SHP77 treated with DMSO at 0.1 percent for 48 hours (cell line): ENCODE measurements at places on chromosomes 16 and 17.

DNA sequence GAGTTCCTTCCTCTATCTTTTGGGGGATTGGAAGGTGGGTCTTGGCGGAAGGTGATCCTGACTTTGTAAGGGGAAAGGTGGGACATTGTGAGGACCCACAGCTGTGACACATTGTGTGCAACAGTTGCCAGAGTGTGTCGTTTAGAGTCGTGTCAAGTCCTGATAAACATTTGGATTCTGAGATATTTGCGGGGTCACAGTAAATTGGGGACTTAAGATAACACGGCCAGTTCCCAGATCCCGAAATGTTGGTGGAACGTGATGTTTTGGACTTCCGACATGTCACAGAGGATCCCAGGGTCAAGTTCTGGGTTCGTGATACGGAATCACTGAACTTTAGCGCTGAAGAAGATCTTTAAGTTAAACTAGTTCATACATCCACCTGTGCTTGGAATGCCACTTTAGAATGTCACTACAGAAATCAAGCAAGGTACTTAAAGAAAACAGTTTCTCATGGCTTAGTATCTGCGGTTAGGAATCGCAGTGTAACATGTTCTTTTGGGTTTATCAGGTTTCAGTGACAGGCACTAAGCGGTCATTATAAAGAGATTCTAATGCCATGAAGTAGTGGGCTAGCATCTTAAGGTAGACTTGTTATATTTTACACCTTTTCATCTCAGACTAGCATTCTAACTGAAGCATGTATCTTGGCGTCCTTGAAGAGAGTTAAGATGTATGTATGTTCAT is 815 bp downstream of the ATAD5 start:
- DNase-seq = no peak

GRCh38 chr16:87169509-87169995 is 147.6 kb downstream of the C16orf95 start:
- peak; percentile 48 for DNase-seq

GRCh38 chr17:73689596-73690275 is 45.5 kb upstream of the SDK2 start:
- no peak for DNase-seq

DNA sequence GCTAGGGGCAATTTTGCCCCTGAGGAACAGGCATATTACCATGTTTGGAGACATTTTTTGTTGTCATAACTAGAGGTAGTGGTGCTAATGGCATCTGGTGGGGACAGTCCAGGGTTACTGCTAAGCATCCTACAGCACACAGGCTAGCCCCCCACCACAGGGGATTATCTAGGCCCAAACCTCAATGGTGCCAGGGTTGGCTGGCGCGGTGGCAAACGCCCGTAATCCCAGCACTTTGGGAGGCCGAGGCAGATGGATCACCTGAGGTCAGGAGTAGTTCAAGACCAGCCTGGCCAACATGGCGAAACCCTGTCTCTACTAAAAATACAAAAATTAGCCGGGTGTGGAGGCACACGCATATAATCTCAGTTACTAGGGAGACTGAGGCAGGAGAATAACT is 15.2 kb downstream of the C1QTNF1 start:
- no peak for DNase-seq

DNA sequence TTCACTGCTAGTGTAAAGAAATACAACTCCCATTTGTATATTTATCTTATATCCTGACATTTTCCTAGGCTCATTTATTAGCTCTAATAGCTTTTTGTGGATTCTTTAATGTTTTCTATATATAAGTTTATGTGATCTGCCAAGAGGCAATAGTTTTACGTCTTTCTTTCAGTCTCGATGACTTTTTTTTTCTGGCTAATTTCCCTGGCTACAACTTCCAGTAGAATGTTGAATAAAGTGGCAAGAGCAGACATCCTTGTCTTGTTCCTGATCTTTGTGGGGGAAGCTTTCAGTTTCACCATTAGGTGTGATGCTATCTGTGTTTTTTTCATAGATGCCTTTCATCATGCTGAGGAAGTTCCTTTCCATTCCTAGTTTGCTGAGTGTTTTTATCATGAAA is 43.9 kb upstream of the ABCA3 start:
- DNase-seq = no peak

DNA sequence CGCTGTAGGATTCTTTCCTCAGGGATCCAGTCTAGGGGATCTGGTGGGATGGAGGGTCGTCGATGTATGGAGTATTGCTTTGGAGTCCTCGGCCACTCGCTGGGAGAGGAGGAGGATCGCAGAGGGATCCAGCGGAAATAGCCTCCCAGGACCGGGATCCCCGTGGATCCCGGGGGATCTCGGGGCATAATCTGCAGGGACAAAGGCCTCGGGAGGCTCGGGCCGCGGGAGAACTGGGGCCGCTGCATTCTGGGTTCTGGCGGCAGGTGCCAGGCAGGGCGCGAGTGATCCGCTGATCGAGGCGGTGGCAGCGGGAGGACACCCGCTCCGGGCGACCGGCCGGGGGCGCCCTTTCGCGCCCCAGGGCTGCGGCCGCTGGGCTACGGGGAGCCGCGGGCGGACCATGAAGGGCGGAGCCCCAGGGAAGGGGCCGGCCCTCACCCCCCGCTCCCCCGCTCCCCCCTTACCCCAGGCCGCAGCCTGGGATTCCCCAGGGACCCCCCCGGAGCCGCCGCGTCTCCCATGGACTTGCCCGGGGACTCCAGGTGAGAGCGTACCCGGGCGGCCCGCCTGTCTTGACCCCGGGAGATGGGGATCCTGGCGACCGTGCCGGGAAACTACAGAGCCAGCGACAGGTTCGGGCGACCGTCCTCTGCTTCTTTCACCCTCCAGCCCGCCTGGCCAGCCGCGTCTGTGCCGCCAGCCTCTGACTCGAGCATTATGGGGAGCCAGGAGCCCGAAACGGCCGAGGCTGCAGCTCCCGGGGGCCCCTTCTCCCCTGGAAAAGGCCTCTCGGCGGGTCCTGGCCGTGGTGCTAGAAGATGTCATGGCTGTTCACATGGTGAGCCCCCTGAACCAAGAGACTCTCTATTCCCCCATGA is 604 bp downstream of the PRR14 start:
- DNase-seq = peak; percentile 39

DNA sequence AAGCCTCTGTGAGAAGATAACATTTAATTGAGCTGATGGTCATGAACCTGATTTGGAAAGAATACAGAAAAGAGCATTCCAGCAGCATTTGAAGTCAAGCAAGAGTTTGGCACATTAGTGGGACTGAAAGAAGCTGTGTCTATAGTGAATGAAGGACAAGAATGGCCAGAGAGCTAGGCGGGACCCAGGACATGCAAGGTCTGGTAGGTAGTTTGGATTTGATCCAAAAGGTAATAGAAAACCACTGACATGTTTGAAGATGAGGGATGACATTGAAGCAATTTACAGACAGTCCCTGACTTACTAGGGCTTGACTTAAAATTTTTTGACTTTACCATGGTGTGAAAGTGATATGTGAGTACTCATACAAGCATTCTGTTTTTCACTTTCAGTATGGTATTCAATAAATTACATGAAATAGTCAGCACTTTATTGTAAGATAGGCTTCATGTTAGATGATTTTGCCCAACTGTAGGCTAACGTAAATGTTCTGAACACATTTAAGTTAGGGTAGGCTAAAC is 7.6 kb downstream of the CYB5B start:
- no peak for DNase-seq

GRCh38 chr17:58577696-58578095 is 63.3 kb upstream of the MTMR4 start:
- DNase-seq = no peak
